ENCODE measurements at places on chromosomes 3 and 15.

DNA sequence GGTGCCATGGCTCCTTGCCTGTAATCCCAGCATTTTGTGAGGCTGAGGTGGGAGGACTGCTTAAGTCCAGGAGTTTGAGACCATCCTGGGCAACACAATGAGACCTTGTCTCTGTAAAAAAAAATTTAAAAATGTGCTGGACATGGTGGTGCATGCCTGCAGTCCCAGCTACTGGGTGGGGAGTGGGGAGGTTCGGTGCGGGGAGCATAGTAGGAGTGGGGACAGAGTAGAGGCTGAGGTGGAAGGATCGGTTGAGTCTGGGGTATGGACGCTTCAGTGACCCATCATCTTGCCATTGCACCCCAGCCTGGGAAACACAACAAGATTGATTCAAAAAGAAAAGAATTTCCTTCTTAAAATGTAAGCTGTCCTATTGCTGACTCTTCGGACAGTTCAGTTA is 1490.0 kb upstream of the GBE1 start:
- H3K27me3 ChIP-seq, result no peaks in the 10 kb centered on the region
- H3K27ac ChIP-seq, result no peak overlapping the region
- H3K4me1 ChIP-seq, result no peaks in the 10 kb centered on the region
- H3K36me3 ChIP-seq, result no peaks in the 10 kb centered on the region
- H3K4me3 ChIP-seq, result no peak overlapping the region

DNA sequence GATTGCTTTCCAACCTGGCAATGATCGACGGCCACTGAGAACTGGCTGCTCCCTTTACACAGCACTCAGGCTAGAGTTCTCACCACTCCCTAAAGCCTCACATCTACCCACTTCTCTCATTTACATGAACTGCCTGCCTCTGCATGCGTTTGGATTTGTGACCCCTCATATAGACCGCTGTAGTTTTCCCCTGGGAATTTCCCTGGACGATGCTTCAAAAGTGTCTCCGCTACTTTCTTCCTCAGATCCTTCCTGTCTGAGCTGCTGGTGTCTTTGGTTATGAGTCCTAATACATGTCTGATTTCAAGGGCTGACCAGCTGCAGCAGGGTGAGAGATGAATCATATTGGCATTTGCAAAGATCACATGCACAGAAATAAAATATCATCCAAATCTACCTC is 116.7 kb upstream of the ETV5 start:
- no peak overlapping the region for H3K27ac ChIP-seq
- no peak for DNase-seq
- no peaks in the 10 kb centered on the region for H3K4me1 ChIP-seq
- H3K36me3 ChIP-seq, result no peaks in the 10 kb centered on the region
- H3K27me3 ChIP-seq, result no peaks in the 10 kb centered on the region
- no peak overlapping the region for H3K4me3 ChIP-seq

DNA sequence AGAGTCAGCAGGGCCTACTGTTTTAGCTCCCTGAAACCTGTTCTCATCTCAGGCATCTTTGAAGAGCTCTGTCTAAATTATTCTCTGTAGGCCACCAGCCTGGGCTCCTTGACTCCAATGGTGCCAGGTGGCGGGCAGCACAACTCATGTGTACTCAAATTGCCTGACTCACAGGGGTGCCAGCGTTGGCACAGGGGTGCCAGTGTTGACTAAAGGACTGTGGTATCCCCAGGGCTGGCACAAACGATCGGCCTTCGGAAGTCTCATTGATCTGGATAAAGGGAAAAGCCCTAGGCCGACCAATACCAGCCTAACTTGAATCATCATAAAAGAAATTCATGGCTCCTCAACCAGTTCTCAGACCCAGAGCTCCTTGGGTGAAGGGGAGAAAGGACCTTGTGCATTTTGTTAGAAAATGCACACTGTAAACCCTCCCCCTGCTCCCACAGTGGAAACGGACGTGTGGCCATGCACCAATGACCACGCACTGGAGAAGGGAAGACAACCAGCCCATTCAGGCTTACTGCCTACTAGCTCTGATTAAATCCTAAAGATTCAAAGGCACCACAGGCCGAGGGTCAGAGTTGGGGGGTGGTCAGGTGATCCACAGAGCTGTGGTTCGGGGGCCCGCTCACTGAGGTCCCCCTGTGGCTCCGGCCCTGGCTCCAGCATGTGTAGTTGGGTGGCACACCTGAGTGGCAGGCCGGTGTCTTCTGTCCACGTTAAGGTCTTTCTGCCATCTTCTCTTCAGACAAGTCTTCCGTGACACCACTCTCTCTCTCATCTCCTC is 68.9 kb downstream of the NIPA2 start:
- no peak for DNase-seq
- H3K4me1 ChIP-seq, result no peaks in the 10 kb centered on the region

GRCh38 chr3:138768946-138769345 is 65.8 kb downstream of the PIK3CB start:
- no peaks in the 10 kb centered on the region for H3K27me3 ChIP-seq
- H3K4me1 ChIP-seq, result no peaks in the 10 kb centered on the region
- DNase-seq, result no peak
- H3K27ac ChIP-seq, result no peak overlapping the region
- H3K36me3 ChIP-seq, result peaks cover 11% of the 10 kb centered on the region

DNA sequence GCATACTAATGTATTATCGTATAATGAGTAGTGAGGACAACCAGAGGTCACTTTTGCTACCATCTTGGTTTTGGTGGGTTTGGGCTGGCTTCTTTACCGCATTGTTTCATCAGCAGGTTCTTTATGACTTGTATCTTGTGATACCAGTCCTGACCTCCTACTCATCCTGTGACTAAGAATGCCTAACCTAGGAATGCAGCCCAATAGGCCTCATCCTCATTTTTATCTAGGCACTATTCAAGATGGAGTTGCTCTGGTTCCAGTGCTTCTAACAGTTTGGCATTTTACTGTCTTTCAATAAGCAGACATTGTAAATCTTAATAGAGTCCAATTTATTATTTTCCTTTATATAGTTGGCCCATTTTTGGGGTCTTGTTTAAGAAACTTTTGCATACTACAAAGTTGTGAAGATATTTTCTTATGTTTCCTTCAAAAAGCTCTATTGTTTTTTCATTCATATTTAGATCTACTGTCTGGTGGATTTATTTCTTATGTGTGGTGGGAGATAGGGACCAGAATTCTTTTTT is 60.8 kb upstream of the RNU6-1 start:
- DNase-seq, result no peak
- no peaks in the 10 kb centered on the region for H3K27me3 ChIP-seq
- H3K4me3 ChIP-seq, result no peak overlapping the region
- no peaks in the 10 kb centered on the region for H3K4me1 ChIP-seq

GRCh38 chr3:48463703-48464102 is 17.2 kb downstream of the ATRIP start:
- H3K4me1 ChIP-seq, result peaks cover 7% of the 10 kb centered on the region
- H3K27me3 ChIP-seq, result no peaks in the 10 kb centered on the region
- H3K4me3 ChIP-seq, result no peak overlapping the region
- H3K27ac ChIP-seq, result no peak overlapping the region
- peaks cover 41% of the 10 kb centered on the region for H3K36me3 ChIP-seq
- no peak for DNase-seq

DNA sequence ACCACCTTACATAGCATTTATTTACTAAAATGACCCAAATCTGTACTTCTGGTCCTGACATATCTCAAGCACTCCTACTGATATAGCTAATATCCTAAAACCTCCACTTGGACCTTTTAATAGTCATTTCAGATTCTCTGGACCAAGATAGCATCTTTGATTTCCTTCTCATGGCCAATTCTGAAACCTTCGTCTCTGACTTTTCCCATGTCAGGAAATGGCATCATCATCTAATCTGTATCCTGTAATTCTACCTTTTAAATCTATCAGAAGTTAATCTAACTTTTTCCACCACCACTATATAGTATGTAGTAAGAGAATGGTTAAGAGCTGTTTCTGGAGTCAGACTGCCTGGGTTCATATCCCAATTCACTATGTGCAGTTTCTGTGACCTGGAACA is 16.2 kb downstream of the STX19 start:
- H3K27ac ChIP-seq, result no peak overlapping the region
- no peaks in the 10 kb centered on the region for H3K27me3 ChIP-seq
- H3K4me3 ChIP-seq, result no peak overlapping the region
- no peaks in the 10 kb centered on the region for H3K4me1 ChIP-seq
- no peak for DNase-seq

DNA sequence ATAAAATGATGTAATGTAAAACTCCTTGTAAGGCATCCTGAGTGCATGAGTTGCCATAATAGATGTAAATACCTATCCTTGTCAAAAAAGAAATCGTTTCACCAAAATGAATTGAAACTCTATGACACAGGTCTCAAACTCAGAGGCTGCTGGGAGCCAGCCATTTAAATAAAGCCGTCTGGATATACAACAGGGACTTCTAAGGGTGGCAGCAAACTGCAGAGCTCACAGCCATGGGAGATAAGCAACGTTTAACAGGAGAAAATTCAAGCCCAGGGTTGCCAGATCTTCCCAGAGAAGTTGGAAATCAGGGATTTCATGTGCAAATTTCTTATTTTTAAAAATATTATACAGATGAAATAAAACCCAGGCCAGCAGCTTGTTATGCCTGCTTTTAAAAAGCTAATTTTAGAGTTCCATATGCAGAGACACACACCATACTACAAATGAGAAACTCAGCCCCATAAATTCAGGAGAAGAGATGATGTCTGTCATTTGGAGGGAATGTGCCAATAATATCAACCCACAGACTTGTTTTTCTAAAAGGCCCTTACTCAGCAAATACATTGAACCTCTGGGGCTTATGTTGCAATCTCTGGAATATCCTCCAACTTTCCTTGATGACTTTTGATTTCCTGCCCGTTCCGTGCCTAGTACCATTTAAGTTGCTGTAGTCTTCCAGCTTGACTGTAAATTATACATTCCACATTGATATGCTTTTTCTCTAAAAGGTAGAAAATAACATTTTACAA is 75.6 kb downstream of the AQP9 start:
- no peak overlapping the region for H3K4me3 ChIP-seq
- no peak overlapping the region for H3K27ac ChIP-seq
- H3K4me1 ChIP-seq, result no peaks in the 10 kb centered on the region
- H3K36me3 ChIP-seq, result no peaks in the 10 kb centered on the region

DNA sequence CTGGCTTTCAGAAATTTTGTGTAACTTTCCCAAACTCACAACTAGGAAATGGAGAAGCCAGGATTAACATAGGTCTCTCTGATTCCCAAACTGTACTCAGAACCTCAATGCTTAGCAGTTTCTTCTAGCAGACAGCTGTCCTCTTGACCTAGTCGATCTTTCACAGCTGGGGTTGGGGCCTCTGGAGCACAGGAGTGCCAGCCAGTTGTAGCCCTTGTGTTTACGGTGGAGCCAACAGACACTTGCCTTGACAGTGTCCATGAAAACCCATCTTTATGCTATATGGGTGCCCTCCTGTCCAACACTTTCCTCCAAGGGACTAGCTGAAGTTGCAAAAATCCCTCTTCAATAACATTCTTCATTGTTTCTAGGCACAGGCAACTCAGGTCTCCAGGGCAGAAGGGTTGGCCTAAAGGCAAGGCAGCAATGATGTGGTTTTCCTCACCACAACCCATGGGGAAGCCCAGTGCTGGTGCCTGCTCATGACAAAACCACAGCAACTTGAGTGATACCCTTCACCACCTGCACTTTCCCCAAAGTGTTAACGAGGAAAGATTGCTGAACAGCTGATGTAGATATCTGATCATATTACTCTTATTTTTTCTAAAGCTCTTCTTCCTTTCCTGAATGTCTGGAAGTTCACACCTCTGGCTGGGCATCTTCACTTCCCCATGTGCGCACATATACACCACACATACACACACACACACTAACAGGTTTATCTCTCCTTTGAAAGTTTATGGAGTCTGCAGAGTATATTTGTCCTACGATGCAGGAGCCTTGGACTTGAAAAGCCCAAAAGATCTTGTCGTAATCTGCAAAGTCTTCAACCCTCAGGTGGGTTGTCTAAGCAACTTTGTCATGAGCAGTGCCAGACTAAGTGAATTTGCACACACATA is 11.0 kb upstream of the KNG1 start:
- H3K36me3 ChIP-seq, result no peaks in the 10 kb centered on the region
- no peaks in the 10 kb centered on the region for H3K27me3 ChIP-seq
- DNase-seq, result no peak
- H3K27ac ChIP-seq, result no peak overlapping the region
- no peak overlapping the region for H3K4me3 ChIP-seq
- H3K4me1 ChIP-seq, result peaks cover 1% of the 10 kb centered on the region

DNA sequence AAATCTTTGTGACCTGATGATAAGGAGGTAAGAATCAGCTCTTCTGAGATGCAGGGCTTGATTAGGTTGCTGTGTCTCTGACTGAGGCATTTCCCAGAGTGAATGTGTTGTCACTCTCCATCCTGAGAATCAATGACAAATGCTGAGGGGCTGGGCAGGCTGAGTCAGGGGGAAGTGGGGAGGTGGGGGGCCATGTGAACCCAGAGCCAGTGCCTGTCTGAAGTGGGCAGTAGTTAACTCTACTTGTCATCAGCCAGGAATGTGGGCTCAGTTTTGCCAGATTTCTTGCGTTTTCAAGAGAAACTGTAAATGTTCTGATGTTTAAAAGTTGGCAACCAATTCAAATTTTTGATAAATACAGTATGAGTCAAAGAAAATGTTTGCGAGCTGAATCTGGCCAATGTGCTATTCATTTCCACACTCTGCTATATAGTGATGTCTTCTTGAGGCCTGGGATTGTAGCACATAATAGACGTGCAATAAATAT is 3.1 kb upstream of the BNC1 start:
- H3K4me1 ChIP-seq, result no peaks in the 10 kb centered on the region
- H3K36me3 ChIP-seq, result no peaks in the 10 kb centered on the region
- H3K27me3 ChIP-seq, result peaks cover 33% of the 10 kb centered on the region
- DNase-seq, result no peak
- no peak overlapping the region for H3K27ac ChIP-seq
- H3K4me3 ChIP-seq, result no peak overlapping the region

- H3K27me3 ChIP-seq, result no peaks in the 10 kb centered on the region
- no peaks in the 10 kb centered on the region for H3K36me3 ChIP-seq
- no peak overlapping the region for H3K27ac ChIP-seq
- no peak for DNase-seq
- no peak overlapping the region for H3K4me3 ChIP-seq
These were observed 65.7 kb downstream of the CMTM8 start for GRCh38 chr3:32303977-32304881.

- H3K27ac ChIP-seq, result no peak overlapping the region
- no peaks in the 10 kb centered on the region for H3K36me3 ChIP-seq
- DNase-seq, result no peak
- H3K27me3 ChIP-seq, result no peaks in the 10 kb centered on the region
- no peak overlapping the region for H3K4me3 ChIP-seq
These were observed 250.2 kb downstream of the LPP start for GRCh38 chr3:188404124-188404523.

DNA sequence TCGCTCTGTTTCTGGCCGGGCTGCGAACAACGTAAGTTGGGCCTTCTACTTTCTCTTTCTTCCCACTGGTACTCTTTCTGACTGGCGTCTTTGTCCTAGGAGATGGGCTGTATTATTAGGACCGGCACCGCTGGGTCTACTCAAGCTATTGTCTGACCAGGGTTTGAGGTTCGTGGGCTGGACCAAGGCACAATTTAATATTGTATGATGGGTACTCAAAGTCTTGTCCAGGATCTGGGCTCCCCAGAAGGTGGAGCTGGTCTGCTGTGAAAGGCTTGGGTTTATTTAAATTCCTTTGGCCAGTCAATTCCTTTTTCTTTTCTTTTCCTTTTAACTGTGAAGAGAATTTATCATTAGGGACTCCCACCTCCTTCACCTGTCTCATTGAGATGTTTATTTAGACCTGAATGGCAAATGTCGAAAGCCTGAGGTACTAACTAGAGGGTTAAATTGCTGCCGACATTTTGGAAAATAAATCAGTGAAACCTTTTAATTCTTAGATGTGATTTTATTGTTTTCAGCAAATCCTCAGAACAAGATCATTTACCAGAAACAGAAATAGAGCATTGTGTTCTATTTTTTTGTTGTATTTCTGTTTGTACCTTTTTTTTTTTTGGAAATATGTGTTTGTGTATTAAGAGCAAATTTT is 410 bp downstream of the LRRC49 start:
- no peak overlapping the region for H3K27ac ChIP-seq
- no peaks in the 10 kb centered on the region for H3K36me3 ChIP-seq
- no peaks in the 10 kb centered on the region for H3K4me1 ChIP-seq
- no peaks in the 10 kb centered on the region for H3K27me3 ChIP-seq
